ENCODE measurements at places on chromosomes 6 and 20.
A peak's percentile ranks its signal among the peaks of the same experiment; 100 is the strongest.

DNA sequence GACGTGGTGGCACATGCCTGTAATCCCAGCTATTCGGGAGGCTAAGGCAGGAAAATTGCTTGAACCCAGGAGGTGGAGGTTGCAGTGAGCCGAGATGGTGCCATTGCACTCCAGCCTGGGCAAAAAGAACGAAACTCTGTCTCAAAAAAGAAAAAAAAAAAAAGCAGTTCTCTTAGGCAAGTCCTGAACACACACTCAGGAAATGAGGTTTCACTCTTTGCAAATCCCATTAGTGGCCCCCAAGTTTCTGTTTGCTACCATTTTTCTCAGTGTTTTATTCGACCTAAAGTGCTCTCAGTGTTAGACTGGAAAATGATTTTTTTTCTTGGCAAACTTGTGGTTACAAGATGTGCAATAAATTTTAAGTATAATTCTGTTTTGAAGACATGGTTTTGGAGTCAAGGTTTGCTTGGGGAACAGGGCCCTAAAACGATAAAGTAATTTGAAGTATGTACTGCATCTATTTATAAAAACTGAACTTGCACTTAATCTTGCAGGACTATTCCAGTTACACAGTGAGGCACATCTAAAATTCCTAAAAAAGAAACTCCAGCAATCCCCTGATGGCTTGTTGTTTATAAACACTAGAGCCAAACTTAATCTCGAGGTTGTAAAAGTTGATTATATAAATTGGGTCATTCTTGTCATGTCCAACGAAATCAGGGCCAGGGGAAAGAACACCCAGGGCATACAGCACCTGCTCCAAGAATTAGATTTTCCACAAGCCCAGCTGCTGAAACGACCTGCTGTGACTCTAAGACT, 42.6 kb downstream of the MAP1LC3A start:
- DNase-seq, result no peak

GRCh38 chr6:30470968-30471367, 18.3 kb upstream of the HLA-E start:
- DNase-seq, result no peak

- no peak for DNase-seq
Observed at GRCh38 chr20:38120625-38120988, 44.5 kb downstream of the TGM2 start.

DNA sequence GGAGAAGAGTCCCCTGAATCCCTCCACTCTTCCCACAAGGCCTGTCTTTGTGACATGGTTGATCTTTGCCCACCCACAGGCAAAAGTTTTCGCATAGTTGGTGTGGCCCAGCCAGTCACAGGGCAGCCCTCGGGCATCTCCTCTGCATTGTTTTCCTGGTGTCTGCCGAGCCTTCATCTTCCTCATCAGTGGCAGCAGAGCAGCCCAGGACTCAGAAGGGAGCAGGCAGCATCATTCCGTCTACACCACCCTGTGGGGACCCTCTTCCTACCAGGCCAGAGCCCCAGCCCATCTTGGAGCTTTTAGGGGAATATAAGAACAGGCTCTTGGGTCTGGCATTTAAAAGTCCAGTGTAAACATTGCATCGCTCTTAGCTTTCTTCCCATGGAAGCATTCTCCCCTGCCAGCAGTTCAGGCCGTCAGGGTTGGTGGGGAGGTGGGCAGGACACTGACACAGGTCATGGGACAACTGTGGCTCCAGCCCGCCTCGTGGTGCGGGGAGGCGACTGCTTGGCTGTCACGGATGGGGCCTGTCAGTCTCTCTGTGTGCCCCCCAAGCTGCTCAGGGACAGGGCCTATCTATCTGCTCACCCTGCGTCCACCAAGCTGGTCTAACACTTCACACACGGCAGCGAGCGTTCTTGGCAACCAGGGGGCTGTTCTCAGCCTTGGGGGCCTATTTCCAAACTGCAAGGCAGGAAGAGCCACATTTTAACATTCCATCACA, 38.3 kb downstream of the PDRG1 start:
- no peak for DNase-seq

- no peak for DNase-seq
Observed at GRCh38 chr6:112710710-112711109, 363.6 kb downstream of the RFPL4B start.

DNA sequence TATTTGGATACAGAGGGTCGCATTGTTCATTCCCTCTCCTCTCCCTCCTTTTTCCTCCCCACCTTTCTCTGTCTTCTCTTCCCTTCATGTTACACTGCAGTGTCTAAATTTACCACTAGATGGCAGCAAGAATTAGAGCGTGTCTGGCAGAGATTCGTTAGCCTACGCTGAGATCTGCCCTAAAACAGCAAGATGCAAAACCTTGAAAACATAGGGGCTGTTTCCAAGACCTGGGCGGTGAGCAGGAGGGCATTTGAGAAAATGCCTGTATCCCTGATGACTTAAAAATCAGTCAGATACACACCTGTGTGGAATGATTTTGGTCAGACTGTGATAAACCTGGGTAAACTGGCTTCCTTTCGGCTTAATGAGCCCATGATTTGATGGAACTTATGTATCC, 101.5 kb upstream of the ISM1 start:
- DNase-seq, result peak; percentile 17

GRCh38 chr6:165952514-165952913, 215.1 kb downstream of the TBXT start:
- no peak for DNase-seq

DNA sequence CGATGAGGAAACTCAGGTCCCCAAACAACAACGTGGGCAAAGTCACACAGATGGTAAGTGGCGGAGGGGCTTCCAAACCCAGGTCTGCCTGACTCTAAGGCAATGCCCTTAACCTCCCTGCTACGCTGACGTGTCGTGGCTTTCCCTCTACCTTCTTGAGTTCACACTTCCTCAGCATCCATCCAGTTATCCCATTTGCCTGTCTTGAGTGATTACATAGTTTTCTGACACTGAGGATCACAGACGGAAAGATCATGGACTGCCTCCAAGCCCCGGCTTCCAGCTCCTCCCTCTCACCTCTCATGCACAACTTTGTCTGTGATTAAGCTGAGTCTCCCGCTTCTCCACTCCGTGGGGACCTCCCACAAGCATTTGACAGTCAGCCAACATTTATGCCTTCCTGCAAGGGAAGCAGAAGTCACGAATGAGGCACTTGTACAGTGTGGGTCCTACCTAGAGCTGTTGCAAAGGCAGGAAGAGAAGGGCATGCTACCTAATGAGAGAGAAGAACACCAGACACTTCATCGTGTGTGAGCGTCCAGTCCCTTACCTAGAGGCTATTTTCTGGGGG, 33.8 kb downstream of the TBC1D7 start:
- no peak for DNase-seq

DNA sequence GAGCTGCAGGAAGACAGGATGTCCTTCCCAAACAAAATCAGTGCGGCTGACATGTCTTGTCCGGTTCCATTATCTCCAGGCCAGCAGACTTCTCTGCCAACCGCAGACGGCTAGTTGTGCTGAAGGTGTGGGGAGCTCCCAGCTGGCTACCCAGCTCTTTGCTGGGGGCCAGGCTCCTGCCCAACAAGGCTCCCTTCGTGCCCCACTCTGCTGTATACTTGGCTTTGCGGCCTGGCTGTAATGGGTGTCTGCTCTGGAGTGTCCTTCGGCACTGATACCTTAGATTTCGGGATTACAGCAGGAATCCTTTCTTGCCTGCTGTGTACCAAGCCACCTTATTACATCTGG, 48.7 kb upstream of the IRF4 start:
- no peak for DNase-seq

GRCh38 chr20:370151-370600, 10.4 kb upstream of the TRIB3 start:
- DNase-seq, result no peak

- DNase-seq, result no peak
Observed at GRCh38 chr20:14046534-14046933, 51.2 kb downstream of the MACROD2 start.

GRCh38 chr6:136213853-136214252, 36.3 kb downstream of the MTFR2 start:
- no peak for DNase-seq

DNA sequence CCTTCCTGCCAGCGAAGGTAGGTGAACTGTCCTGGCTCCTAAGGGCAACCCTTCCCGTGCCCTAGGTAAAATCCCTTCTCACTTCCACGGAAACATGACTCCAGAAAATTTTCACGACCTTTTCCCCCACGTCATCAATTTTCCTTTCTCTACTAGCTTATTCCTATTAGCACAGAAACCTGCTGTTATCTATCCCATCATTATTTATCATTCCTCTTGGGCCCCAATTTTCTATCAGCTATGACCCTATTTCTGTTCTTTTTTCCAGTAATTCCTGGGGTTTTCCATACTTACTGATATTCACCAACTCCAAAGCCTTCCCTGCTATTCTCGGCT, 23.8 kb upstream of the GCM1 start:
- DNase-seq, result no peak

DNA sequence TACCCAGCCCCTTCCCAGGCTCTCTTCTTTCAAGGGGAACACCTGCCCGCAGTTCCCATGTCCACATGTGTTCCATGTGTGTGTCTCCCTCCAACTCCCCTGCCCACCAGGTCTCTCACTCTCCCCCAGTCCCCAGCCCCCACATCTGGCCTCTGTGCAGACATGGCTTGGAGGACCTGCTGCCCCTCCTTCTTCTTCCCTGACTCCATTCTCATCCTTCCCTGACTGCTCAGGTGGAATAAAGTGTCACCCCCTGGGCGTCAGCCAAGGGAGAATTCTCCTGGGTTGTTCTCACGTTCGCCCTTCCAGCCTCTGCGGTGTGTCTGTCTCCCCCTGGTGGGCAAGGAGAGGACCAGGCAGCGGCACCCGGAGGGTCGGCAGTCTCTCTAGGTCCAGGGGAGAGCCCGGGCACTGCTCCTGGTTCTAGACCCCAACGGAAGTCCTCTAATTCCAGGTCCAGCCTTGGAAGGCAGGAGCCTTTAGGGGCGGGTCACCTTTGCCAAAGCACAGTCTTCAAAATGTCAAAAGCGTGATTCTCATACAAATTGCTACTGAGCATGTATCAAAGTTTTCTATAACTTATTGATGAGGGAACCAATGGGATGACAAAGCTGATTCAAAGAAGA, 50.5 kb downstream of the EBF4 start:
- DNase-seq, result peak; percentile 61

DNA sequence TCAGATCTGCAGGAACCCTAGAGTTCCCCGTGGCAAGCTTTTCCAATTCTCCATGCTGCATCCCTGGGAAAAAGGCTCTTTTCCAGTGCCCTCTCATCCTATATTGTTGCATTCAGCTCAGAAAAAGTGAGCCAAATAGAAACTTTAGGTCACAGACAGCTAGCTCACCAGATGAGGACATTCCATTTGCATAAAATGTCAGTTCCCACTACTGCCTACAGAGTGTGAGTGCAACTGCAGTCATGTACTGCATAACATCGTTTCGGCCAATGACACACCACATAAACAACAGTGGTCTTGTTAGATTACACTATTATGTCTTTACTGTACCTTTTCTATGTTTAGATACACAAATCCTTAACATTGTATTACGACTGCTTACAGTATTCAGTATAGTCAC, 8.6 kb downstream of the HS3ST5 start:
- DNase-seq, result no peak

- no peak for DNase-seq
Observed at GRCh38 chr20:1391640-1392442, 1.0 kb downstream of the FKBP1A start.

DNA sequence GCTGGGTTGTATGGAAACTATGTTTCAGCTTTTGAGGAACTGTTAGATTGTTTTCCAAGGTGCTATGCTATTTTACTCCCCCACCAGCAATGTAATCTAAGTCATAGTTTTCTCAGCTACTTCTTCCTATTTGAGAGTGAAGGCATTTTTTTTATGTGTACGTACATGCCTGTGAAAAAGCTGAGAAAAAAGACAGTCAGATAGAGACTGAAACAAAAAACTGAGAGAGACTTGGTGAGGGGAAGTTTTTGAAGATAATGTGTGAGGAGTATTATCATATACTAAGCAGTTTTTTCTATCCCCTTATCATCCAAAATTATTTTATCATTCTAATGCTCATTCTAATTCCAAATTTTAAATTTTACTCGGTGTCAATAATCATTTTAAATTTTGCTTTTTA, 780.0 kb downstream of the BCKDHB start:
- no peak for DNase-seq

GRCh38 chr6:42249279-42249678, 31.6 kb upstream of the MRPS10 start:
- no peak for DNase-seq

DNA sequence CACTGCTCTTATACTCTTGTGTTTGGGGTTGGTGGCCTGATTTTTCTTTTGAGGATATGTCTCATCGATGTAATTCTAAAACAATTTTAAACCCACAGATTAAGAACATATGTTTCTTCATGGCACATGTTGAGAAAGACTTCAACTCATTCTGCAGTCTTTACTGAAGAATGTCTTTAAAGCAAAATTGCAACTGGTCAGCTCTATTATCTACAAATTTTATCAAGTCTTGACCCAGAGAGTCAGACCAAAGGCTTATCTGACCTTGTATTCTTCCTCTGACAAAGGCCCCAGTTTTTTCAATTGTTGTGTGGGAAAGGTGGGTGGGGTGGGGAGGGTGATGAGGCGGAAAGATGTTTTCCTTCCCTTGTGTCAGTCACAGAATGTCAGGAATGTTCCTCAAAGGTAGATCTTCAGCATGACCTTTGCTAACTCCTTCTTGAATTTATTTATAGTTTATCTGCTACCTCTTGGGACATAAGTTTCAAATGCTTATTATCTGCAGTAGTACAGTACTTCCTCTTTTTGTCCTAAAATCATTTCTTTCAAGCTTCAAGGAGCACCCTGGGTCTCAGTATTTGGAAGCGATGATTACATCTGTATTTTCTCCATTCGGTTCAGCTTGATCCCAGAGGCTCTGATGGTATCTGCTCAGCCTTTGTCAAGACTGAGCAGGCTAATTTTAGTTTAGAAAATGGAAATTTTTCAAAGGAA, 63.2 kb upstream of the TIAM2 start:
- DNase-seq, result no peak

- no peak for DNase-seq
Observed at GRCh38 chr20:30812739-30813411, 444.6 kb upstream of the DEFB115 start.

GRCh38 chr6:11798538-11798937, 19.9 kb upstream of the ADTRP start:
- no peak for DNase-seq

DNA sequence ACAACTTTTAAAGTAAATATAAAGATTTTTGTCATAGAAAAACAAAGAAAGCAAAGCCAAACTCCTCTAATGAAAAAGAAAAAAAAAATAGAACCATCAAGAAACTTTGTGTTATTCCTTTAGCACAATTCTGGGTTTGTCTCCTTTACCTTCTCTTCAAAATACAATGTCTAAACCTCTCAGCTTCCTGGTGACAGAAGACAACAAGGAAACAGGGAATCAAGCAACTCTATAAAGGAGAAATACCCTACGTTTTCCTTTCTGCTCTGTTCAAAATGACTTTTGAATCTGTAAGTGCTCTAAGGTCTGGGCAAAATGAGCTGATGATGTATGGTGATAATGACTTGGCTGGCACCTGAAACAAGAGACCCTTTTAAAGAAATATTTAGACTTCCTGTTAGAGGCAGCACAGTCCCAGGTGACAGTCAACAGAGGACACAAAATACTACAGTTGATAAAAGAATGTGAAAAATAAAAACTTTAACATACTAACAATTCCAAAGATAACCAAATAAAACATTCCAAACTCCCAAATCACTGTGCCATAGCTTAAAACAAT, 101.4 kb downstream of the PRDM1 start:
- DNase-seq, result no peak

- DNase-seq, result no peak
Observed at GRCh38 chr20:39105551-39105950, 143.4 kb downstream of the DHX35 start.

GRCh38 chr20:15991279-15991678, 582.0 kb downstream of the KIF16B start:
- DNase-seq, result no peak

Measured in effector memory CD4-positive, alpha-beta T cell (primary cell).